ENCODE measurements at places on chromosomes 6 and 20.

DNA sequence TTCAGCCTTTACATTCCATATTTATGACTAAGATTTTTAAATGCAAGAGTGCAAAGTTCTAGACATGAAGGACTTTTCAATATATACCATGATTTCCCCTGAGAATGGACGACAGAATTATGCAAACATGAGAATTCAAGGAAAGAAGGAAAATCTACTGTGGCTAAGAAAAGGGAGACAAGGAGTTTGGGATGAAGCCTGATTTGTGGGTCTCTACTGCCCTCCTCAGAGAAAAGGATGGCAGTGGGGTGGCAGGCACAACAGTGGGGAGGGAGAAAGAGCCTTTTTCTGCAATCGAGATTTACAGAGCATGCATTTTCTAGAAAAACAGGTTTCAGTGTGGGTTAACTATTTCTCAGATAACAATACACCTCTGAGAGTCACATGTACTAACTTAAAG, 466.9 kb upstream of the NRSN1 start:
- DNase-seq, result no peak

DNA sequence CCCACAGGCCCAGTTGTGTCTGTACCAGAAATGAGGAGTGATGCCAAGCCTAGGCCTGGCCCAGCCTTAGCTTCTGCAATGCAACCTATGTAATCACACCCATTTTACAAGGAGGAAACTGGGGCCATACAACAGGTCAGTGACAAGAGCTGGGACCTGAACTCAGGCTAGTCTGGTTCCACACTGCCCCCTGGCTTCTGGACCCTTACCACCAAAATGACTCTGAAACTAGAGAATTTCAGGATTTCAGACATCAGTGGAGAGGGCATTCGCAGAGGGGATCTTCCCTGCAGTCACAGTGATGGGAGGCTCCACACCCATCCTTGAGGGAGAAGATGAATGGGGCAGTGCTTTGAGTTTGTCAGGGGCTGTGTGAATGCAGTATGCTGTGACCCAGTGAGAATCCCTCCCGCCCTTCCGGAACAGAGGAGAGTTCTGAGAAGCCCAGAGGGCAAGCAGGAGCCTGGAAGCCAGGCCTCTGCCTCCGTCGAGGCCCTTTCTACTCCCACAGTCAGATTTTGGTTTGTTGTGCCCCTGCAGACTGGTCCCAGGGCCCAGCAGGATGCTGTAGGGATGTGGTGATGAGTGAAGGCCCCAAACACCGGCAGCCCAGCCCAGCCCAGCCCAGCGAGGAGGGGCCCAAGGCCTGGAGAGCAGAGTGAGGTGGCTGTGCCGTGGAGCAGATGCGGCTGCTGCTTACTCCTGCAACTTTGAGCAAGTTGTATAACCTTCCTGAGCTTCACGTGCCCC, 48.1 kb upstream of the MYL9 start:
- no peak for DNase-seq

GRCh38 chr20:37202267-37202943, 23.1 kb upstream of the MROH8 start:
- no peak for DNase-seq

DNA sequence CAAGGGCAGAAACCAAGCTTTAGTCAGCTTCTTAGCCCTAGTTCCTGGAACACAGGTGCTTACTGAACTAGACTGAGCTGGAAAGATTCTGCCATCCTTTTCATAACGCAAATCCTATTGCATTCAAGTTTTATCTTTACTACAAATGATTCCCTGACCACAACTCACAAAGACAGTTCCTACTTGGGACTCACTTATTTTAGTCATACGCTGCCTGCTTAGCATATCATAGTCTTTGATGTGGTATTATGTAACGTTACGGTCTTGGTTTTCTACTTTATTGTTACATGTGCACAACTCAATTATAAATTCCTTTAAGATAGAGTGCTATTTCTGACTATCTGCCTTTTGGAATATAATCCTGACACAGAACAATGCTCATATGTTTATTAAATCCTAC, 59.1 kb downstream of the BLOC1S5 start:
- no peak for DNase-seq

GRCh38 chr6:134637282-134637681, 312.6 kb downstream of the ALDH8A1 start:
- no peak for DNase-seq

DNA sequence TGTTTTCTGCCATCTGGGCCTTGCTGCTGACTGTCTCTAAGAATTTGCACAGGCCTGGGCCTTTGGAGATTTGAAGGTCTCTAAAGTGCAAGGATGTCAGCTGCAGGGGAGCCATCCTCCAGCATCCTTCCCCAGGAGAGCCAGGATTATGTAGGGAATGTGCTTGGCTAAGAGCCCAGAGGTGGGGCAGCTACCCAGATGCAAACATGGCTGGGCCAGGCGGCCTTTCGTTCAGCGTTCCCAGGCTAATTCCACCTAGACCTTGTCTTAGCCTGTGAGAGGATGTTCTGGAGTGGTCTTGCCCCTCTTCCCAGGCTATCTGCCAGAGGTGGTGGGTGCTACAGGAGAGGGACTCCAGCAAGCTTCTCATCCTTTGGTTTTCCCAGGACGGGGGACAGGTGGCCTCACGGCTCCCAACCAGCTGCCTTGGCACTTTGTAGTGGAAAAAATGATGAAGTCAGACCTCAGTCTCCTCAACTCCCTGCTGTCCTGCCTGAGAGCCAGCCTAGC, 7.7 kb upstream of the PTGIS start:
- DNase-seq, result no peak

- no peak for DNase-seq
Observed at GRCh38 chr20:21529863-21530262, 16.0 kb upstream of the NKX2-2 start.

DNA sequence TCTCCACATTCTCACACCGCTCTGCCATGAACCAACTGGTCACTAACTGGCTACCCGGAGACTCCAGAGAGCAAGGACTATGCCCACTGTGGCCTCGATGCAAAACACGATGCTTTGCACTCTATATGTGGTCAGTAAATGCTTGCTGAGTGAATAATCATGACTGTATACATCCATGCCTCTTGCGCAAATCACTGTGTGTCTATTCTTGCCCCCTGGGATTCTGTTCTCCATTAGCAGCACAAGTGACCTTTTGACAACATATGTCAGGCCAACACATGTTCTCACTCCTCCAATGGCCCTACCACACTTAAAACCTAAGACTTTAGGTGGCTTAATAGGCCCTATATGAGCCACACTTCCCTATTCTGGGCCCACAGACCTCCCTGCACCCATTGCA, 16.9 kb downstream of the KIF16B start:
- no peak for DNase-seq

GRCh38 chr6:154041001-154041400, 2.0 kb downstream of the OPRM1 start:
- DNase-seq, result no peak

GRCh38 chr6:4489538-4489937, 286.7 kb upstream of the CDYL start:
- DNase-seq, result no peak

DNA sequence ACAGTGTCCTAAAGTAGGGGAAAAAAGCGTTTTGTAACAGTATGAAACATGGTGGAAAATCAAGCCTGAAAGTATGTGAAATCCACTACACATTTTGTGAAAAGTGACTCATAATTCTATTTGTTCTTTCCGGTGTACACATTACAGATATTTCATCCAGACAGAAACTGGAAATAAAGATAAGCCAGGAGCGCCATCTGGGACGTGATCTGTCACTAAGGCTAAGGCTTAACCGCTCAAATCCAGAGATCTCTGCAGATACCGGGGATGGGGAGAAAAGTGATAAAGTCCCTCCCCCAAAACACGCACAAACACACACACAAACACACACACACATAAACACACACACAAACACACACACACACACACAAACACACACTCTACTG, 26.6 kb upstream of the SRSF6 start:
- DNase-seq, result no peak

- no peak for DNase-seq
Observed at GRCh38 chr6:144365271-144365670, 80.1 kb downstream of the UTRN start.

DNA sequence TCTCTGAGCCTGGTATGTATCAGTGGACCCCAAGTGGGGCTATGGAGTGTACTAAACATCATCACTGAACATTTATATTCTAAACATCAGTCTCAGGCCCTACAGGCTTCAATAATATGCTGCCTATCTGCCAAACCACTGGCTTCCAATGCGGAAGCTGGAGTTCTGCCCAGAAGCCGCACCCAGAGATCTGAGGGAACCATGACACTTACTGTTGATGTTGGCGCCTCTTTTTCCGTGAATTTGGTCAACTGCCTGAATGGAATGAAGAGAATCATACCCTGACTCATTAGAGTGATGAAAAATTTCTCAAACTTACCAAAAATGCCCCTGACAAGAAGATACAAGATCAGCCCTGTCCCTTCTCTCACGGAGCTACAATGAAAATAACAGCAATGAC, 66.2 kb downstream of the SLC22A23 start:
- DNase-seq, result no peak

- no peak for DNase-seq
Observed at GRCh38 chr6:139881728-139882211, 507.3 kb upstream of the CITED2 start.

- no peak for DNase-seq
Observed at GRCh38 chr6:160221423-160221822, 37.2 kb downstream of the SLC22A2 start.

GRCh38 chr6:17311595-17312311, 30.6 kb downstream of the RBM24 start:
- no peak for DNase-seq

DNA sequence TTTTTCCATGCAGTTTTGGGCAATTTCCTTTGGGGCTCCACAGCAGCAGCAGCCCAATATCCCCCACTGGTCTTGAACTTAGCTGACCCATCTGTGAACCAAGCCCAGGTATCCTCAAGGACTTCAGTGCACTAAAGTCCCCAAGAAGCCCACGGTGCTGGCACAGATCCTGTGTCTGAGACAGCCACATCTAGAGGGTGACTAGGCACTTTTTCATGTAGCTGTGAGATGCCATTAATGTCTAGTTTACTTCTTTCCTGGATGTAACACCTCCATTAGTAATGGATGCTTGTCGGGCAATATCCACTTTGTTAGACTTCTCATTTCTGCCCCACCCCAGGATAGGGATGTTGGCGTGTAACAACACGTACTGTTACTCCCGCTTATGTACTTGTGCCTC, 176.2 kb upstream of the PROKR2 start:
- no peak for DNase-seq

DNA sequence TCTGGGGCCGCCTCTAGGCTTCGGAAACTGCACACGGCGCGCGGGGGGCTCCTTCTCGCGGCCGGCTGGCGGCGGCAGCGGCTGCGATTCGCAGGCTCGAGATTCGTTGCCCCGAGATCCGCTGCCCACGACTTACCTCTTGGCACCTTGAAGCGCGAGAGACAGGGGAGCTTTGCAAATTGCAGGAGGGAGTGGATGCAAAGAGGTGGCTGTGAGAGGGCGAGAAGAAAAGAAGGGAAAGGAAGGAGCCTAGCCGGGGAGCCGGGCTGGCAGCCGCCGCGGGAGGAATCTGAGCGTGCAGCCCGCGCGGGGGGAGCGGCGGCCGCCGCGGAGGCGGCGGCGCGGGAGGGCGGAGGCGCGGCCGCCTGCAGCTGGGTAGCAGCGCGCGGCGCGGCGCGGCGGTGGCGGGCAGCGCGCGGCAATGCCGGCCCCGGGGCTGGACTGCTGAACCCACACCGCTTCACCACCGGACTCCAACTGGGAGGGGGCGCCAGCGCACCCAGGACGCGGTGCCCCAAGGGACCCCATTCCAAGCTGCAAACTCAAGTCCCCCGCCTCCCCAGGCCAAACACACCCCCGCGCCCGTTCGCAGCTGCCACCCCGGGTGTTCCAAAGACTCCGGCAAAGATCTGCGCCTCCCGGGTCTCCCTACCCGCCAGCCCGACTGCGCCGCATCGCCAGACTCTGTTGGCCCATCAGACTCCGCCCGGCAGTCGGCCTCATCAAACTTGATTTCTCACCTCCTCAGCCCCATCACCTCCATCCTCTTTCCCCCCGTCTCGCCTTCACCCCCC, 44.2 kb upstream of the SUPT3H start:
- DNase-seq, result peak; percentile 19

DNA sequence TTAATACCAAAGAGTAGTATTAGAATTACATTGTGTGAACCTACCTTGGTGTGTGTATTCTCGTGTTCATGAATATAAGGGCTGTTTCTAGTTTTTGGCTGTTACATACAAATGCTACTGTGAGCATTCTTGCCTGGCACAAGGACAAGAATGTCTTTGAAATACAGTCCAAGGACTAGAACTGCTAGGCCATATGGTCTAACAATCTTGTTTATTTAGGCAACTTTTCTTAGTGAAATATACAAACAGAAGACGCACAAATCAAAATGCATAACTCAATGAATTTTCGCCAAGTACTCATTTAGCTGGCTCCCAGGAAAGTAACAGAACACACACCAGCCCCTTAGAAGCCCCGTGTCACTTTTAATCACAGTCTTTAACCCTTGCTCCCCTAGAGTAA, 28.5 kb downstream of the KDM1B start:
- no peak for DNase-seq

- DNase-seq, result no peak
Observed at GRCh38 chr20:8271727-8272126, 139.7 kb downstream of the PLCB1 start.

DNA sequence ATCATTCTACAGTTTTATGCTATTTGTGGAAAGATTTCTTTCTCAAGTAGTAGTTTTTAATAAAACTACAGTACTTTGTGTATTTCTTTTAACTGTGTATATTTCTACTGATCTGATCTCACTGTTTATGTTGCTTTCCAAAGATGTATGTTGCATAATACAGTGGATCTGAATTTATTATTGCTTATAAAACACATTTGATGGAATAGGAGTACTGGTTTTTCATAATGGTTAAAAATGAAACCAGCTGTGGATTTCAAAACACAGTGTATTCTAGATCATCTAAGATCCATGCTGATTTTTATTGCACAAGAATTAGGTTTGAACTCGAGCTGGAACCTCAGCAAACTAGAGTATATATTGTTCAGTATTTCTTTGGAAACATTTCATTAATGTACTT, 8.0 kb downstream of the NKX2-4 start:
- no peak for DNase-seq

GRCh38 chr6:138240476-138241245, 22.4 kb upstream of the PBOV1 start:
- DNase-seq, result no peak

DNA sequence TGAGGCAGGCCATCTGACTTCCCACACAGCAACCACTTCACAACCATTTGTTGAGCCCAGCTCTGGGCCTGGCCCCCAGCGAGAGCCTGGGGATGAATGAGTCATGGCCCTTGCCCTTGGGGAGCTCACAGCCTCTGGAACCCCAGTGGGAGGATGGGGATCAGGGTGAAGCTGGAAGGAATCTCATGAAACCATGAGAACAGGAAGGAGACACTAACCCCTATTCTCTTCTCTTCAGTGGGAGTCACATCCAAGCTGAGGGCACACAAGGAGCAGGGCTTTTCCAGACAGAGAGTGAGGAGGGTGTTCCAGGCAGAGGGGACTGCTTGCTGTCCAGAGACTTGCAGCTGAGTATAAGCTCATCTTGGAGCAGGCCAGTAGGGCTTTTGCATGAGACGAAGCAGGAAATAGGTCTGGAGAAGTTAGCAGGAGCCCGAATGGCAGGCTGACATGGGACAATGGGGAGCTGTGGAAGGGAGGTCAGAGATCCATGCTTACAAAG, 7.5 kb downstream of the FOXS1 start:
- no peak for DNase-seq
